NCI-H187 (cell line): ENCODE measurements at places on chromosomes 12 and 14.

- DNase-seq = peak; percentile 28
Measured at GRCh38 chr12:32535288-32535999, 136.1 kb downstream of the FGD4 start.

- no peak for DNase-seq
Measured at GRCh38 chr12:128974881-128975280, 121.6 kb downstream of the GLT1D1 start.

- peak; percentile 7 for DNase-seq
Measured at GRCh38 chr12:110102255-110102654, 21.9 kb upstream of the IFT81 start.

- DNase-seq = no peak
Measured at GRCh38 chr12:5599378-5599777, 167.5 kb downstream of the NTF3 start.

DNA sequence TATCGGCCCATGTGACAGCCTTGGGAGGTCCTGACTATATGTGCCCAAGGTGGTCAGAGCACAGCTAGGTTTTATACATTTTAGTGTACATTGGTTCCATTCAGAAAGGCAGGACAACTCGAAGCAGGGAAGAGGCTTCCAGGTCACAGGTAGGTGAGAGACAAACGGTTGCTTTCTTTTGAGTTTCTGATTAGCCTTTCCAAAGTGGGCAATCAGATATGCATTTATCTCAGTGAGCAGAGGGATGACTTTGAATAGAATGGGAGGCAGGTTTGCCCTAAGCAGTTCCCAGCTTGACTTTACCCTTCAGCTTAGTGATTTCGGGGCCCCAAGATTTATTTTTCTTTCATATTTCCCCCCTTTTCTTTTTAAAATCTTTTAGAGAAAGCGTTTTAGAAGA is 87.6 kb upstream of the PPP2R5C start:
- no peak for DNase-seq
